SK-N-DZ (cell line): ENCODE measurements at places on chromosomes 4 and X.

DNA sequence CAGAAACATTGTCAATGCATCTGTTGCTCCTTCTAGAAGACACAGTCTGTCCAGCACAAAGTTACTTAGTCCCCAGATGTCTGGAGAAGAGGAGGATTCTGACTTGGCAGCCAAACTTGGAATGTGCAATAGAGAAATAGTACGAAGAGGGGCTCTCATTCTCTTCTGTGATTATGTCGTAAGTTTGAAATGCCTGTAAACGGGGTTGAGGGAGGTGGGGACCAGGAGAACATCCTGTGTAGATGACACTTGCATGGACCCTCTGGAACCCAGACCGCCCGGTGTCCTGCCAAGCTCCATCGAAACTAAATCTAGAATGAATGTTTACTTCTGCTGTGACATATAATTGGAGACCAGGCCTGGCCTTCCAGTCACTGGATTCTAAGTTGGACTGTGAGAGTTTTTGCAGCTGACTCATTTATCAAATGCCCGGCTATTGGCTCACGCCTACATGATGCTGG lies 45.0 kb upstream of the MSANTD1 start:
- no peak for DNase-seq

GRCh38 chr4:3410401-3411135 lies 31.2 kb upstream of the HGFAC start:
- DNase-seq = no peak

- DNase-seq = no peak
Observed at GRCh38 chr4:169617306-169617705, 3.1 kb upstream of the CLCN3 start.

- no peak for DNase-seq
Observed at GRCh38 chr4:142091691-142092182, 455.4 kb downstream of the IL15 start.

GRCh38 chrX:7603387-7603786 lies 239.6 kb upstream of the VCX start:
- no peak for DNase-seq

DNA sequence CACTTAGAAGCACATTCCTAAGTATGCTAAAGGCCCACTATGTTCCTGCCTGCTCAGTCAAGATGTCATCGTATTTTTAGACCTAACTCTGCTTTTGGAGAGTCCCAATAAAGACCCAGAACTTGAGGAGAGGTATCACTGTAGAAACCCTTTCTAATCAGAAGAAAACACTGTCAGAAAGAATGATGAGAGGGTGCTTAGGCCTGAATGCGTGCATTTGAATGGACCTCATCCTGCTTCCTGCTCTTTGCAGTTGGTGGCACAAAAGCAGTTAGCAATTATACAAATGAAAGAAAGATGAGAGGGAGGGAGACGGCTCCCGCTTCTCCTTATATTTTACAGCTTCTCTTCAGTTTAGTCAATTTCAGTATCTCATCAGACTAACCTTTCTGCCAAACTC lies 987.2 kb downstream of the CCSER1 start:
- no peak for DNase-seq

- no peak for DNase-seq
Observed at GRCh38 chr4:159145318-159145991, 42.6 kb downstream of the RAPGEF2 start.
